ENCODE measurements at places on chromosomes 4 and X.
A peak's percentile ranks its signal among the peaks of the same experiment; 100 is the strongest.

DNA sequence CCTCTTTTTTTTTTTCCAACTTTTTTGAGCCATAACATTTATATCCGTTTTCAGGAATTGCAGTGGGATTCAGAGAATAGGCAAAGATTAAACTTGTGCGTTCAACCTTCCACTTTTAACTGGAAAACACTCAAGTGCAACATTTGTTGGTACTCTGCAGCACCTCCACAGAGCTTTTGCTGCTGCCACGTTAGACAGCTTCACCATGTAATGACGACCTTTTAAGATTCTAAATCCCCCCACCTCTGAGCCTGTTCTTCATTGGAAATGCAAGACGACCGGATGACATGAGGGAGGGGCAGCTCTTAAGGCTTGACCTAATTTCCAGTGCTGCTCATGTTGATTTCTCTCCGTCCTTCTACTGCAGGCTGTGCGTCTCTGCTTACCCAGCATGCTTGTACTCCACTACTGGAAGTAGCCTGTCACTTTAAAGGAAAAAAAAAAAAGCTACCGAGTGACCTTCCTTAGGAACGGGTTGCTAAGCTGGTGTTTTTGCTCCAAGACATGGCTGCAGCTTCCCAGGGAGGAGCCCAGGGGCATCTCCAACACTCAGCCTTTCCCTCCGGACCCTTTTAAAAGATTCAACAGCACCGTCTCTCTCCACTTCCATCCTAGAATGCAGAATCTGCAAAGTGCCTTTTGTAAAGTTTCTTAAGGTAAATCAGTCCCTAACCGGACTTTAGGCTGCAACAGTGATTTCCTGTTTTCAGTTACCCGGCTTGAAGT lies at the start of gene CC2D2A:
Gene CC2D2A, plus strand, starts transcription at position 481 of the 726 bp plus-strand sequence. CDS start 6,051 bp downstream, outside the sequence.
- DNase-seq: no peak

DNA sequence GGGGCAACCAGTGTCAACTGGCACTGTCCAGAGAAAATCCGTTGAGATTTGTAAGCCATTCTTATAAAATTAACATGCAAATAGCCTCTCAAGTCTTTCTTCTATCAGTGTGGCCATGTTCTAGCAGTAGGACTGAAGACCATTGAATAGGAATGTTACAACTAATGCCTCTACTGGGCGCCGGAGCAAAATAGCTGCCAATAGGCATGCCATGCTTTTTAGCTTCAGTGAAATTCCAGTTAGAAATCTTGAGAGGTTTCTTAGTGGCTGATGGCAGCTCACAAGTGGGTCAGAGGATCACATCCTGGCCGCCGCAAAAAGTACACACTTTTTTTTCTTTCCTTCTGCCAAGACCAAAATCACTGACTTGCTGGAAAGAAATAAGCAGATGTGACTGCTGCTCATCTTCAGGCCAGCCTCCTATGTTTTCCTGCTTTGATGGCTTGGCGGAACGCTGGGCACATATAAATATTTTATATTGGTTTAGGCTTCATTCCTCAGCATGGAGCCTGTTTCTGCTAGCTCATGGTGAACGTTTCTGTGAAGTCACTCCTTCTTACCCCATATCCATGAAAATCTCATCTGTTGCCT lies 293.1 kb downstream of the TENM3 start:
- DNase-seq: no peak

DNA sequence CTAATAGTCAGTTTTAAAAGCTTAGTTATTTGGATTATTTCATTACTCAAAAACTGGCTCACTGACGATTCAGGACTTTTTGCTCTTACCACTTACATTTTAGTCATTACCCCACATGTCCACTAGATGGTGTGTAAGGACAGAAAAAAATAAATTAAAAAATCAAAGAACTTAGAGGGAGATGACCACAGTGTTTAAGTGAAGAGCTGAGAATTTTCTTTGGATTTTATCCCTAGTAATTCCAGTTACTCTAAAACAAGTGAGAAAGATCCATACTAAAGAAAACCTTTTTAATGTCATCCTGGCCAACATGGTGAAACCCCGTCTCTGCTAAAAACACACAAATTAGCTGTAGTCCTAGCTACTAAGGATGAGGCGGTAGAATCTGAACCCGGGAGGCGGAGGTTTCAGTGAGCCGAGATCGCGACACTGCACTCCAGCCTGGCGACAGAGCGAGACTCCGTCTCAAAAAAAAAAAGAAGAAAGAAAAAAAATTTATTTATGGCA lies 26.4 kb upstream of the TMPRSS11B start:
- no peak for DNase-seq

DNA sequence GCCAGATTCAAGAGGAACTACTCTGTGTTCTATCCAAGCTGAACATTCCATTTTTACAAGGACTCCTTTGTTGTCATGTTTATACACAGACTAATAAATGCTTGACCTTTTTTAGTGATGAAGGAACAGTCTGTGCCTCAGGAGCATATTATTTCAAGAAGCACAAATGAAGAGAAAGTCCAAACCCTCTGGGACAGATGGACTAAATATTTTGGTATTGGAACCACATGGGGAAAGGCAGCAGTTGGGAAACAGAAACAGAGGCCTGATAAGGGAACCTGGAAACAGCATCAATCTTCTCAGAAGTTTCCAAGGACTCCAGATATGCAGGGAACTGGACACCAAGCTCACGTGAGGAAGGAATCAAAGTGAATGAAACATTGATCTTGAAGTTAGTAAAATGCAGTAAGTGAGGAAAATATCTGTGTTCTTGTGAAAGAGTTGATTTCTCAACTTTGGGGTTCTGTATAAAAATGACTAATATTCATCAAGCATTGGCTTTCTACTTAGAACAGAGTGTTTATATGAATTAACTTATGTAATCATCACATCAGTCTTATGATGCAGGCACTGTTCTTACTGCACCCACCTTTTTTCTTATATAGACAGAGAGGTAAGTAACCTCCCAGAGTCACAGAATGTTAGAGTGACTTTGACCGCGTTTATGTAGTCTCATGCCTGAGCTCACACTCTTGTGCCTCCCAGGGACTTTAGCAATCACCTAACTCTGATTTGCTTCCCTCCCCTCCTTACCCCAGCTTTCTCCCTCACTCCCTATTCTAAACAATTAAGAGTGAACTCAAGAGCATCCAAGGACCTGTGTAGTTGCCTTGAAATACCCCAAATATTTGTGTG lies 148.9 kb upstream of the JADE1 start:
- no peak for DNase-seq

DNA sequence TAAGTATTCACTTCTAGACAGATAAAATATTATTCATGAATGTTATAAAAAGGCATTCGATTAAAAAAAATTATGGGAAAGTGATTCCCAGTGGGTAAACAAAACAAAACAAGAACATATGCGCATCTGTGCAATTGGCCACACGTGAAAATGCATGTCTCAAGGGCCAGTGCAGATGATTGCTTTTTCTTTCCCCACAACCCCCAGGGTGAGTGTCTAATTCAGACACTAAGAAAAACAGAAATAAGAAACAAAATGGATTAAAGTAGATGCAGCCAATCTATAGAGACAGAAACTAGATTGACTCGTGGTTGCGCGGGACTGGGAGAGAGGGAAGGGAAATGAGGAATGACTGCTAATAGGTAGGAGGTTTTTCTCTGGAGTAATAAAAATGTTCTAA lies 49.5 kb downstream of the GPM6A start:
- no peak for DNase-seq

DNA sequence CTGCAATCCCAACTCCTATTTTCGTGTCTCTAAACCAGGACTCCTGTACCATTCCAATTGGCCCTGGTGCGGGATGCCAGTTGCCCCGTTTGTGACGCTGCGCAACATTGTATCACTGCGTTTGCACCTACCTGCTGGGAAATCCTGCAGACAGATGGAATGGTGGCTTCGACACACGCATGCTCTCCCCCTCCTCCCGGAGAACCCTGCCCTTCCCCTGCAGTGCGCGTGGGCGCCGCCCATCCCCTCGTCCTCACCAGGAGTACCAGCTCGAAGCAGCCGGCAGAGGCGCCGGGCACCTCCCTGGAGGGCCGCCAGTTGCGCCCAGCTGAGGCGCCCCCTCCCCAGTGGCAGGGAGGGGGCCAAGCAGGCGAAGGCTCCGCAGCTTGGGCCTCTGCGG lies 1.4 kb downstream of the DGKK start:
- DNase-seq: no peak

DNA sequence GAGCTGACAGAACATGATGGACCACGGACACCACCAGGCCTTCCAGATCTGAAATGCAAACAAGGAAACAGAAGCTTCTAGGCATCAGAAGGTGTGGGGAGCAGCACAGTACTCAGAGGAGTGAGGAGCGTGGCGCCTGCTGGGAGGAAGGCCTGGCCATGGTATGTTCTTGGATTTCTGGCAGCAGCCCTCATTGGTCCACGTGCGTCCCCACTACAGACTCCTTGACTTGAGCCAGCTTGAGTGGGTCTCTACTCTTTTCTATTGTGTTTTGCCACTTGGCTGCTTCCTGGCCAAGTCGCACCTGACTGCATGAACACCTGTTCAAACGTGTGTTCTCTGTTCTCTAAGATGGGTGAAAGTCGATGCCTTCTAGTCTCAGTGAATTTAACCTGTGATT lies 18.0 kb downstream of the ZNF275 start:
- DNase-seq: no peak

- no peak for DNase-seq
Observed at GRCh38 chrX:17580539-17581152, 156.6 kb upstream of the SCML1 start.

GRCh38 chr4:98749206-98749605 lies 90.8 kb upstream of the TSPAN5 start:
- no peak for DNase-seq

GRCh38 chrX:16445166-16445752 lies 204.7 kb upstream of the S100G start:
- DNase-seq: peak; percentile 2

DNA sequence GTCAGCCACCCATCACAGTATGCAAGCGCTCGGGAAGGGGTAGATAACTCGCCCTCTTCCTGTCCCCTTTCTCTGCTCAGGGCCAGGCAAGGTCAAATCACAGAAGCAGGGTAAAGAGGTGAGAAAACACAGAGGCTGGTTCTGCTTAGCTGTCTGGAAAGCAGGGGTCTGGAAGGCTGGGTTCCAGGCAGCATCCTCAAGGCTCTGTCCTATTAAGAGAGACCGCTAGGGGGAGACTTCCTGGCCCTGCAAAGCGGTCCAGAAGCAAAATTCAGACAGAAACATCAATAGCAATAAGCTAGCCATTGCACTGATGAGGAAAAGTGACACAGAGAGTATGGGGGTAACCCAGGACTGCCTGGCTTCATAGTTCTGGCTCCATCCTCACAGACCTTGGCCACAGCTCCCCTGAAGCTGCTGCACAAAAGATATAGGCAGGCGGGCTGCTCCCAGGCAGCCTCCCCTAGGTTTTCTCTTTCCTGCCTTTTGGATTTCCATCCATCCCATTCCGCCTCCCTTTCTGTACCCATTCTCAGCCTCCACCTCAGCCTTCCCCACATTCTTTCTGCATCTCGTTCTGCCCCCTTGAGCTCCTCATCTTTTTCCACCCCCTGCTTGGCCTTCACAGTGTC lies 308.5 kb downstream of the EVC2 start:
- DNase-seq: no peak

GRCh38 chrX:47063179-47063578 lies 15.1 kb upstream of the RGN start:
- no peak for DNase-seq

- DNase-seq: no peak
Observed at GRCh38 chr4:149493492-149493891, 322.2 kb downstream of the IQCM start.

DNA sequence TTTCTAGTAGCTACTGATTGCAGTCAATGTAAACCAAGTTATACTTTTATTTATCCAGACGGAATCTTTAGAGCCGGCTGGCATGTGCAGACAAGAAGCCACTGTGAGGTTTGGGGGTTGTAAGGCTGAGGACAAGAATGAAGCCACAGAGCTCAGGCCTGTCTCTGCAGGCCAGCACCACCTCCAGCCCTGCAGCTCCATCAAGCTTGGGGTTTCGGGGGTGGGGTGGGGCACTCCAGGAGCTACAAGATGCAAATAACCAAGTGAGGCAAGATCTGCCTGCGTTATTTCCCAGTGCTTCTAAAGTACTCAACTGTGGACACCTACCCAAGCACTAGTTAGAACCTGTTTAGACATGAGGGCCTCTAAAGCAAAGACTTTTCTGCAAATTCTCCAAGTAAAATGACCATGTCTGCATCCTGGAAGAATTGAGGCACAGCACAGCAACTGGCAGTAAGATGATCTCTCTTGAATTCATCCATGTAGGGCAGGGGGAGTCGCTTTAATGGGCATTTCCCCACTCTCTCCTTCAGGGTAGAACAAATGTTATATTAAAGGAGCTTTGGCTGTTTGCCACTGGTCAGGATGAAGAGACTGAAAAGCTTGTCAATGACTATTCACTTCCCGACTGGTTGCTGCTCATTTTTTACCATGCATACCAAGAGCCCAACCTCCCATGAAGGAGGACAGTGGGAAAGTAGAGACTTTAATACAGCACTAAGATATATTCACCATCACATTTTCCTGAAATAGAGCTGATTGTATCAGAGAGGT lies 222.5 kb downstream of the MGST2 start:
- DNase-seq: no peak

Data from stimulated activated CD4-positive, alpha-beta T cell treated with anti-CD3 and anti-CD28 coated beads, Interleukin-12 subunit alpha, Interleukin-12 subunit beta, amount 100 ng/mL, for 24 hours (primary cell).